ENCODE measurements at places on chromosomes 1 and 21. TPM values are rescaled to one million over a fixed set of nuclear protein-coding genes. Genes with fewer than 3 reads are reported as not detected.

GRCh38 chr1:7048395-7048794, 263.1 kb downstream of the CAMTA1 start:
- no peaks in the 10 kb centered on the region for H3K36me3 ChIP-seq
- H3K4me3 ChIP-seq, result no peak overlapping the region
- H3K4me1 ChIP-seq, result no peaks in the 10 kb centered on the region
- no peak for DNase-seq
- H3K27me3 ChIP-seq, result no peaks in the 10 kb centered on the region

GRCh38 chr1:117732065-117732797, 126.4 kb downstream of the TENT5C start:
- peaks cover 3% of the 10 kb centered on the region for H3K4me1 ChIP-seq
- no peak overlapping the region for H3K27ac ChIP-seq
- H3K36me3 ChIP-seq, result no peaks in the 10 kb centered on the region
- H3K4me3 ChIP-seq, result no peak overlapping the region
- DNase-seq, result no peak
- H3K27me3 ChIP-seq, result no peaks in the 10 kb centered on the region

DNA sequence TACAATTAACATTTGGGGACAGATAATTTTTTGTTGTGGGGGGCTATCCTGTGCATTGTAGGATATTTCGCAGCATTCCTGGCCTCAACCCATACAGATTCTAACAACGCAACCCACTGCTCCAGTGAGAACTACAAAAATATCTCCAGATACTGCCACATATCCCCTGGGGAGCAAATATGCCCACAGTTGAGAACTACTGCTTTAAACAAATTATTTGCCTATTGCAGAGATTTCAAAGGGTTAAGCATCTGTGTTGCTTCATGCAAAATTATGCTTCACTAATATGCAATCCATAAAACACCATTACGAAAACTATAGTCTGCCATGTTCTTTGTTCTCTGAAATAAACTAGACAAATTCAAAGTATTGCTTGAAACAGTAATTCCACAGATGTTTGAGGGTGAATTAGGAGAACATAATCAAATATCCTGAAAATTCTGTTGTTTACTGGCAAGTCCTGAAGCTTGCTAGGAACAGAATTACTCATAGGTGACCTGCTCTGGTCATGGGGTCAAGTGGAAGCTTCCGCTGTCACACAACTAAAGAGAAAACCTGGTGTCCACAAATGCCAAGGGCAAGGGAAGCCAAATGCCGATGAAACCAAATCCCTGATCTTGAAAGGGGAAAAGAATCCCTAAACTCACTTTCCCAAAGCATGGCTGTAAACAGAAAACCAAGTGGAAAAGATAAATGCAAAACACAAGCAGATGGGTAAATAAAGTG, 149.4 kb downstream of the RERE start:
- H3K4me1 ChIP-seq, result peaks cover 25% of the 10 kb centered on the region
- H3K4me3 ChIP-seq, result no peak overlapping the region

The RGS2 gene
- total RNA-seq, result 51.4 TPM

GRCh38 chr1:42423681-42424080, 32.1 kb downstream of the ZMYND12 start:
- no peaks in the 10 kb centered on the region for H3K36me3 ChIP-seq
- peaks cover 3% of the 10 kb centered on the region for H3K4me1 ChIP-seq
- no peaks in the 10 kb centered on the region for H3K27me3 ChIP-seq
- DNase-seq, result no peak
- no peak overlapping the region for H3K4me3 ChIP-seq

GRCh38 chr1:118979754-118980575, 8.2 kb downstream of the TBX15 start:
- H3K36me3 ChIP-seq, result no peaks in the 10 kb centered on the region
- no peak overlapping the region for H3K4me3 ChIP-seq
- no peaks in the 10 kb centered on the region for H3K4me1 ChIP-seq
- H3K27me3 ChIP-seq, result peaks cover 5% of the 10 kb centered on the region
- no peak overlapping the region for H3K27ac ChIP-seq
